ENCODE measurements at places on chromosomes 16 and 17.

DNA sequence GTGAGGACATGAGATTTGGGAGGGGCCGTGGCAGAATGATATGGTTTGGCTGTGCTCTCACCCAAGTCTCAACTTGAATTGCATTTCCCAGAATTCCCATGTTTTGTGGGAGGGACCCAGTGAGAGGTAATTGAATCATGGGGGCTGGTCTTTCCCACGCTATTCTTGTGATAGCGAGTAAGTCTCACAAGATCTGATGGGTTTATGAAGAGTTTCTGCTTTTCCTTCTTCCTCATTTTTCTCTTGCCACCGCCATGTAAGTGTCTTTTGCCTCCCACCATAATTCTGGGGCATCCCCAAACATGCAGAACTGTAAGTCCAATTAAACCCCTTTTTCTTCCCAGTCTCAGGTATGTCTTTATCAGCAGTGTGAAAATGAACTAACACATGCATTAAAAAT is 40.6 kb downstream of the CCT6B start:
- DNase-seq: no peak

GRCh38 chr16:2960183-2961010 is 3.7 kb upstream of the KREMEN2 start:
- no peak for DNase-seq

GRCh38 chr16:87203060-87203656 is 114.0 kb downstream of the C16orf95 start:
- DNase-seq: no peak

- no peak for DNase-seq
Measured at GRCh38 chr17:67435786-67436185, 58.7 kb downstream of the PITPNC1 start.

DNA sequence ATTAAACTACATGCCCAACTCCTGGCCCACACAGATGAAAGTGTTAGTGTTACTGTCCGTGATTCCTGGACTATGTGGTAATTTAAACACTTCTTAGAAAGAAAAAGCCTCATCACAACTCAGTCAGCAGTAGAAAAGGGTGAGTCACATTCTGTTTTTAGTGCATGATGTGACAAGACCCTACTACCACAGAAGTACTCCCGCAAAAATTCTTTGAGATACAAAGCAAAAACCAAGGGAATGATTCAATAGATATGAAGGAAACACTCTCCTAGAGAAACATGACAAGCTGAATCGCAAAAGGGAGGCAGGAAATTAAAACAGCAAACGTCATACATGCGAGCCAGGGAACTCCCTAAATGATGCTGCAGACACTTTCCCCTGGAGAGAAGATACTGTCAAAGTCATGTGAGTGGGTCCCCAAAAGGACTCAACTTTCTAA is 14.4 kb downstream of the SNN start:
- DNase-seq: no peak

- DNase-seq: no peak
Measured at GRCh38 chr16:67312719-67313118, 13.8 kb downstream of the KCTD19 start.

DNA sequence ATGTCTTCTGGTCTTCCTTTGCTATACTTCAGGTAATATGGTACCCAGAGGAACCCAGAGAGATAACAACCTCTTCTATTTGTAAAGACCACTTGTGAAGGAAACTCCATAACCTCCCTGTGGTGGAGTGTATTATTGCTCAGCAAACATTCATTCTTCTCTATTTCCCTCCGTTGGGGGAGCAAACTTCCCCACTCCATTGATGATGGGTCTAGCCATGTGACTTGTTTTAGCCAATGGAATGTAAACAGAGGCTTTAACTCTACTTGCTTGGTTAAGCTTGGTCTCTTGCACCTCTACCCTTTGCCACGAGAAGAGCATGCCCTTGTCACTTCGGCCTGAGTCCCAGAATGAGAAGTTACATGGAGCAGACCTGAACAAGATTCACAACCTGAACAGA is 30.0 kb upstream of the SKAP1 start:
- DNase-seq: no peak

DNA sequence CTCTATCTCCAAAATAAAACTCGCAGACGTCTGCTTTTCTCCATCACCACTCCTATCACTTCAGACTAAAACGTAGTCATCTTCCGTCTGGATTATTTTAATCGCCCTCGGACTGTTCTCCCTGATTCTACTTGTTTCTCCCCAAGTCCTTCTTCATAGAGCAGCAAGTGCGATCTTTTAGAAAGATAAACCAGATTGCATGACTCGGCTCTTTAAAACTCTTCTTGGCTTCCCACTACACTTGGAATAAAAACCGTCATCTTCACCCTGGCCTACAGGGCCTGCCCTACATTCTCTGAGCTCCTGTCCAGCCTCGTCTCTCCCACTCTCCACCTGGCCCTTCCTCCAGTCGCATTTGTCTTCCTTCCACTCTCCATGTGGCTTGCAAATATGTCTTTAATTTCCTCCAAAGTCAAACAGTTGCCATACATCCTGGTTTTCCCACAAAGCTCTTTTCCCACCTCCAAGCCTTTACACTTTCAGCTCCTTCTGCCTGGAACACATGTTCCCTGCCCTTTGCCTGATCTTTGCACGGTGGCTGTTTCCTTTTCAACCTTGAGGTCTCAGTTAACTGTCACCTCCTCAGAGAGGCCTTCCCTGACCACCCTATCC is 70.5 kb upstream of the DHX40 start:
- no peak for DNase-seq

DNA sequence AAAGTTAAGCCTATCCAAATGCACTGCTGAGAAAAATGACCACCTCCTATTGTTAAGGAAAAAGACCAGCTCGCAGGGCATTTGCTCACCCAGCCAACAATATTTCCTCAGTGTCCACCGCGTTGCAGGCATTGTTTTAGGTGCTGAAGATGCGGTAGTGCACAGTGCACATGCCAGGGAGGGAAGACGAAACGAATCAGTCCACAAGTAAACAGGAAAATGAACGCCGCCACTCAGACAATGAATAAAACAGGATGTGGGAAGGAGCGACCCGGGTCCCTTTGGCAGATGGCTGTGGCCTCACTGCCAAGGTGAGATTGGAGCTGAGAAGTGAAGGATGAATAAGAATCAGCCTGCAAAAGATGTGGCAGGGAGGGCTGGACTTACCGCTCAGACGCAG is 249.2 kb downstream of the FOXL1 start:
- no peak for DNase-seq

DNA sequence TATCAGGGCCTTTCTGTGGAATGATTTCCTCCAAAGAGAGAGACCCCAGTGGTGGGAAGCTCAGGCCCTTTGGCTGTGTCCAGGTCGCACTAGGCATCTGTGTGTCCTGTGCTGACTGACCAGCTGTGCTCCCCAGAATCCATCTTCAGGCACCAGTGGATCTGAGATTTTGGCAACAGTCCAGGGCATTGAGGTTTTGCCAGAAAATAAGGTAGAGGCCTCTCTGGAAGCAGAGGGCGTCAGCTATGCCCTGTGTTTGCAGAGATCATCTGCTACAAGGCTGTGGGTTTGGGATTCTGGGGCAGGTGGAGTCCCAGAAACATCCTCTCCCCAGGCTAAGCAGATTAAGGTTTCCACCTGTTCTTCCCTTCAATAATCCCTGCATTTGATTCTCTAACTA is 57.5 kb upstream of the TOB1 start:
- DNase-seq: peak; percentile 71

- no peak for DNase-seq
Measured at GRCh38 chr17:45155029-45155428, 6.6 kb upstream of the HEXIM2 start.

GRCh38 chr16:85579191-85579590 is 33.9 kb upstream of the GSE1 start:
- DNase-seq: no peak

DNA sequence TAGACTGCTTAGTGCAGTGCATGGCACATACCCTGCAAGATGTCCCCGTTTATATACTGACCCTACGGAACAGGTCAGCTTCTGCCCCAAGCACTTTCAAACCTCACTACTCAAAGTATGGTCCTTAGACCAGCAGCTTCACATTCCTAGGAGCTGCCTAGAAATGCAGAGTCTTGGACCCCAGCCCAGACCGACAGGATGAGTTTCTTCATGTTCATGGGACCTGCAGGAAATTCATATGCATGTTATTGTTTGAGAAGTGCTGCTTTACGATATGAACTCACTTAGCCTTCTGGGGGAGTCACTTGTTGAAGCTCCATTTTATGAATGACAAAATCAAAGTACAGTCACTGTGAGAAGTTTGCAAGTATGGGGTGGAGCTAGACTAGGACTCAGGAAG is 82.6 kb downstream of the DYNLRB2 start:
- no peak for DNase-seq

DNA sequence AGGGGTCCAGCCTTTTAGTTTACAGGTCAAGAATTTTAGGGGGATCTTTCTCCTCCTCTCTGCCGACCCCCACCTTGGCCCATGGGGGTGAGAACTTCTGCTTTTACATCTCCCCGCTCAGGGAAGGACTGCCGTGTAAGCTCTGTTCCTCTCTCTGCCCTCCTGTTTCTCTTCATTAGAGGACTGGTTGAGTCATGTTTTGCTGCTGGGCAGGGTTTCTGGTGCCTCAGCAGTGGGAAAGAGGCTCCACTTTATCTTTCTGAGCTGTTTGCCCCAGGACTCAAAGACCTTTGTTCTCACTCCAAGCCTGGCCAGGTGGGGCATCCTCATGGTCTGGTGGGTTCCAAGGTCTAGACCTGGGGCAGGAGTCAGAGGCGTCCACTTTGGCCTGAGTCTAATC is 93.0 kb downstream of the UTP18 start:
- no peak for DNase-seq

DNA sequence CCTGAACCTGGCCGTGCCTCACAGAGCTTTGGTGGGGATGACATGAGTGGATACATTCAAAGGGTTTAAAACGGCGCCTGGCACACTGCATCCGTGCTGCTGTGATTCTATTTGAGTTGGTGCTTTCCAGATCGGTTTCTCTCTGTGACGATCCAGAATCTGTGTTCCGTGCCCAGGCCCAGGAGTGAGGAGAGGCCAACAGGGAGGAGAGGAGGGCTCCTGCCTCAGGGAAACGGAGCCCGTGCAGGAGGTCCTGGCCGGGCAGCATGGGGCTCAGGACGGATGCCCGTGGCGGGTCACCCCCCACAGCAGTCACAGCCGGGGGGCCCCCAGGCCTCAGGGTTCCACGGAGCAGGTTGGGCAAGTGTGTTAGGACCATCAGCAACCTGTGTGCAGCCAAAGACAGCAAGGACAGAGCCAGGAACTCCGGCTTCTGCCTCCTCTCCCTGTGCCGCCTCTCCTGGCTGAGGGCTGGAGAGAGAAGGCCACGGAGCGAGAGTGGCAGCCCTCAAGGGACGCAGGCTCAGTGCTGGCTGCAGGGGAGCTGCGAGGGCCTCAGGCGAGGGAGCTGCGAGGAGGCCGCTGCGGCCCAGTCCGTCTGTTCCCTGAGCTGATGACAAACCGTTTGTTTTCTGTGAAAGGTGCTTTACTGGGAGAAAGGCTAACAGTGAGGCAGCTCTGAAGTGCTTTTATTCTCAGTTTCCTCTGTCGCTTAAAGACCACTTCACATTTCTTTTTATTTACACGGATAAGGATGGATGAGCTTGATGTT is 99.3 kb downstream of the METRNL start:
- DNase-seq: peak; percentile 41

GRCh38 chr17:76521262-76521661 is 16.2 kb downstream of the CYGB start:
- DNase-seq: no peak

GRCh38 chr16:19833581-19833980 is 51.1 kb downstream of the GPRC5B start:
- no peak for DNase-seq

- DNase-seq: no peak
Measured at GRCh38 chr17:78777881-78778280, 4.2 kb downstream of the CYTH1 start.

DNA sequence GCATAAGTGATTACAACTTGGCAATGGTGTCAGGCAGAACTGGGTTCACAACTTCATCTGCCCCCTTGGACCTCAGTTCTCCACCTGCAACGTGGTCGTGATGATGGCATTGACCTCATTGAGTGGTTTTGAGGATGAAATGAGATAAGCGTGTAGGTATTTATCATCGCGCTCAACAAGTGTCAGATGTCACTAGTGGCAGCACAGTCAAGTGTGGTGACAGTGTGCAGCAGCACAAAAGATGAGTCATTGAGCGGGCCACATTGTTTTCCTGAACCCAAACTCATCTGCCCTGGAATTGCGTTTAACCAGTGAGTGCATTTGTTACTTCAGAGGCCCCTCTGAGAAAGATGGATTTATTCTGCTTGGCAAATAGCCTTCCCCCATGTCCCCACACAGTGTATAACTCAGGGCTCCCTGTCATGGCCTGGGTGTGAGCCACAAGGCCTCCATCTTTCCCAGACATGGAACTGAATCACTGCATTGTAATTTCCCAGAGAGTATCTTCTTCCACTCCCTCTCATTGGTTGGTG is 20.9 kb downstream of the IRX3 start:
- DNase-seq: no peak

GRCh38 chr17:6941989-6942388 is 53.9 kb upstream of the ALOX12 start:
- no peak for DNase-seq

- no peak for DNase-seq
Measured at GRCh38 chr17:13784434-13785095, 182.8 kb upstream of the HS3ST3A1 start.

- DNase-seq: no peak
Measured at GRCh38 chr16:82758904-82759303, 132.1 kb downstream of the CDH13 start.

GRCh38 chr16:9415545-9415944 is 324.1 kb downstream of the HAPSTR1 start:
- DNase-seq: no peak

DNA sequence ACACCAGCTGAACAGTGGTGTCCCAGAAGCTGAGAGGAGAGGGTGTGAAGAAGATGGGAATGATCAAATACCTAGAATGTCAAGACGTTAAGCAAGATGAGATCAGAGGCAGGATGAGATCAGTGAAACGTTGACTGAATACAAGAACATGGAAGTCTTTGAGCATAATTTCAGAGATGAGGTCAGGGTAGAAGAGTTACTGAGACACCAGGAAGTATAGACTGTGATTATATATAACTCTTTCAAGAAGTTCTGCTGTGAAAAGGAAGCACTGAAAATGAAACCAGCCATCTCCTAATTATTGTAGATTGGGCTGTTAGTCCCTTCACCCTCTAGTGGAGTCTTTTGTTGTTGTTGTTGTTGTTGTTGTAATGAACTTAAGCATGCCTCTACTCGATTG is 9.1 kb downstream of the SHCBP1 start:
- DNase-seq: no peak

- DNase-seq: peak; percentile 89
Measured at GRCh38 chr17:6831661-6832263, at the start of gene TEKT1. Gene TEKT1, minus strand, starts transcription at chr17:6831729. Its CDS starts 1,353 bp downstream, at chr17:6830376.

Data from left lobe of liver (tissue), 2 donors.